ENCODE measurements at places on chromosomes 6 and 20. TPM values are rescaled to one million over a fixed set of nuclear protein-coding genes. Genes with fewer than 3 reads are reported as not detected.
A peak's percentile ranks its signal among the peaks of the same experiment; 100 is the strongest.

Gene HLA-A
- 869 TPM for total RNA-seq

Gene GLP1R
- total RNA-seq, result not detected

Gene C6orf141
- total RNA-seq, result 36.8 TPM

Gene KCNQ5
- total RNA-seq, result not detected

Gene TMEM14B
- 95.8 TPM for total RNA-seq

Gene IMPG1
- total RNA-seq, result not detected

Gene HCRTR2
- total RNA-seq, result not detected

Gene TCF21
- total RNA-seq, result 0.37 TPM

Gene NRSN1
- not detected for total RNA-seq

Gene SAPCD1
- 11.6 TPM for total RNA-seq

DNA sequence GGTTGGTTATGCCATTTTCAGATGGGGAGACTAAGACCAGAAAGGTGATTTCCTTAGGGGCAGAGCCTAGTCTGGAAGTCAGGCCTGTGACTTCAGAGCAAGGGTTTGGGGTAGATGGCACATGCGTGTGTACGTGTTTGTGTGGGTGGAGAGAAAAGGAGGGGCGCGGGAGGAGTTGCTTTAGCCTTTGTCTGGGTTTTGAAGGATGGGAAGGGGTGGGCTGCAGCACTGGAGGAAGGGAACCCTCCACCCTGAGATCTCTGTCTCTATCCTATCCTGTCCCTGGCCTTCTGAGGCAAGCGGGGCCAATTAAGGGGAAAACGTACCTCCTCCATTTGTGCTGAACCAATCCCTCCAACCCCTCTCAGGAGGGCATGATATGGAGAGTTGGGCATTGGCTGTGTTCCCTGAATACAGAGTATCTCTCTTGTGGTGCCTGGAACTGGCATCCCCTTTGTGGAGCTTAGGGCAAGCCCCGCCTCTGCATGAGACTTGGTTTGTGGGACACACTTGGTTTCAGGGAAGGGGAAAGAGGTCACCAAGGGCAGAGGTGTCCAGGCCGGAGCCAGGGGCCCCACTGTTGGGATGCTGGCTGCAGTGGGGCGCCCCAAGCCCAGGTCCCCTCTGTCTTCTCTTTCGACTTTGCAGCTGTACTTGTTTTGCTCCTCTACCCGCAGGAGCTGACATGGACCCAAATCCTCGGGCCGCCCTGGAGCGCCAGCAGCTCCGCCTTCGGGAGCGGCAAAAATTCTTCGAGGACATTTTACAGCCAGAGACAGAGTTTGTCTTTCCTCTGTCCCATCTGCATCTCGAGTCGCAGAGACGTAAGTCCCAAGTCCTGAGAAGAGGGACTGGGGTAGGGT lies at the start of gene DBNDD2:
TSS of gene DBNDD2 (plus strand) at position 507 of the 863 bp plus-strand sequence. CDS start at position 686, 179 bp downstream.
- no peak for DNase-seq

DNA sequence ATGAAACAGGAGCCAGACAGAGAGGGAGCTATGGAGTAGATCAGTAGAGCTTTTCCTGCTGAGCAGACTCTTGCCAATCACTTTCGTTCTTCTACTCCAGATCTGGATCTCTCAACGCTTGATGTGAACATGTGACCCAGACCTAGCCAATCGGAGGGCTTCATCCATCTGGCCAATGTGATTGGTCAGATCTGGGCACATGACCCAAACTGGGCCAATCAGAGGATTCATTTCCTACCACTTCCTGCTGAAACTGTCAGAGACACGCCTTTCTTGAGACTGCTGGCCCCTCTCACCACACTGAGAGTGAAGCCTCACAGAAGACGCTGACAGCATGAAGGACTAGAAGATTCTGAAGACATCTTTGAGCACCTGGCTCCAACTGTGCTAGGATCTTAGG lies 44.2 kb upstream of the ZMYND8 start:
- DNase-seq, result peak; percentile 39

DNA sequence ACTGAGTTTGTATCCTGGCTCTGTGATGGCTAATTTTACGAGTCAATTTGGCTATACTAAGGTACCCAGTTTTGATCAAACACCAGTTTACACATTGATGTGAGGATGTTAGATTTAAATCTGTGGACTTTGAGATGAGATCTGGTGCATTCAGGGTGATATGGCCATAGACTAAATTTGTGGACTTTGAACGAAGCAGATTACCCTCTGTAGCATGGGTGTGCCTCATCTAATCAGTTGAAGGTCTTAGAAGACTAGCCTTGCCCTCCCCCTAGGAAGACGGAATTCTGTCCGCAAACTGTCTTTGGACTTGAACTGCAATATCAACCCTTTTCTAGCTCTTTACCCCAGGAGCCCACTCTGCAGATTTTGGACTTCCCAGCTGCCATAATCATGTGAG lies 547.8 kb upstream of the CITED2 start:
- no peak for DNase-seq

DNA sequence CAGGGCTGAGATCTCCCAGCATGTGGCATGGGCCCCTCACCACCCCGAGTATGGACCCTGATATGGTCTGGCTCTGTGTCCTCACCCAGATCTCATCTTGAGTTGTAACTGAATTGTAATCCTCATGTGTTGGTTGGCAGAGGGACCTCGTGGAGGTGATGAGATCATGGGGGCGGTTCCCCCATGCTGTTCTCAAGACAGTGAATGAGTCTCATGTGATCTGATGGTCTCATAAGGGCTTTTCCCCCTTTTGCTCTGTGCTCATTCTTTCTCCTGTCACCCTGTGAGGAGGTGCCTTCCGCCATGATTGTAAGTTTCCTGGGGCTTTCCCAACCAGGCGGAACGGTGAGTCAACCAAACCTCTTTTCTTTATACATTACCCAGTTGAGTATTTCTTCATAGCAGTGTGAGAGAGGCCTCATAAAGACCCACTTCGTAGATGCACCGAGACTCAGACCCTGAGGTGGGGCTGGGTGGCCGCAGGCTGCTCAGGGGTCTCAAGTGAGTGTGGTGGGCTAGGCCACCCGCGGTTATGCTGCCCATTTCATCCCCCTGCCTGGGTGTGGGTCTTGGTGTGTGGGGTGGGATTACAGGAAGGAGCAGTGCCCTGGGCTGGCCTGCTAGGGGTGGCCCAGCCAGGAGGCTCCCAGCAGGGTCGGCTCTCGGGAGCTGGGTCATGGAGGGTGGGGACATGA lies 26.2 kb upstream of the GATA5 start:
- no peak for DNase-seq

- DNase-seq, result no peak
These were observed 98.3 kb downstream of the TMEM242 start for GRCh38 chr6:157224951-157225574.

- no peak for DNase-seq
These were observed 45.9 kb downstream of the INSM1 start for GRCh38 chr20:20413810-20414281.

GRCh38 chr20:55004044-55004443 lies 528.7 kb downstream of the DOK5 start:
- DNase-seq, result no peak

- no peak for DNase-seq
These were observed 13.1 kb downstream of the NRSN1 start for GRCh38 chr6:24139080-24139479.

GRCh38 chr6:36227379-36228228 lies 31.1 kb downstream of the BRPF3 start:
- DNase-seq, result peak; percentile 54

DNA sequence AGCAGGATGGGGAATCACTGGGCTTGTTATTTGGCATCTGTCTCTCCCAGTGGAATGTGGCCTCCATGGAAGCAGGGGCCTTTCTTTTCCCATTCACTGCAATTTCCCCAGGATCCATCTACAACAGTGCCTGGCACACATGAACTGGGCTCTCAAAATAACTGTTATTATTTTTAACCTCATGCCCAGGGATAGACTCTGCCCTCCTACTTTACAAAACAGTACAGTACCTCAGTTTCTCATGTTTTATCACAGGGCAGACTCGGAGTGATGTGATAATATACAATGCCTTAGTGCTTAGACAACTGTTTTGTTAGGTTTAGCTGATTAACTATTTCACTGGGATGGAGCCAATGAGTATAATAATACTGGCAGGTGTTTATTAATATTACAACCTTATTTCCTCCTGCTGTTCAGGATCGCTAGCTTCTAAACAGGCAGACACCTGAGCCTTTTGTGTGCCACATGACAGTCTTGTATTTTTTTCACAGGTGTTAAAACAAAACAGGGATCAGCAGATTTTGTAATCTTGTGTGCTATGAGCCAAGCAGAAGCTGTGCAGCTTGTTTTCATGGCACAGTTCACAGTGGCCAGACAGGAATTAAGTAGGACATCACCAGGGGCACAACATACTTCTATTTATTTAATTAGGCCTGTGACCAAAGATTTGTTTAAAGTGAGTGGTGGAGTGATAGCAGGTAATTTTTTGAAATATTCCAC lies 157.7 kb upstream of the EYA4 start:
- DNase-seq, result no peak

GRCh38 chr6:49416195-49416594 lies 46.9 kb downstream of the MMUT start:
- DNase-seq, result no peak

- no peak for DNase-seq
These were observed 57.7 kb downstream of the PPP1R16B start for GRCh38 chr20:38863024-38863851.

DNA sequence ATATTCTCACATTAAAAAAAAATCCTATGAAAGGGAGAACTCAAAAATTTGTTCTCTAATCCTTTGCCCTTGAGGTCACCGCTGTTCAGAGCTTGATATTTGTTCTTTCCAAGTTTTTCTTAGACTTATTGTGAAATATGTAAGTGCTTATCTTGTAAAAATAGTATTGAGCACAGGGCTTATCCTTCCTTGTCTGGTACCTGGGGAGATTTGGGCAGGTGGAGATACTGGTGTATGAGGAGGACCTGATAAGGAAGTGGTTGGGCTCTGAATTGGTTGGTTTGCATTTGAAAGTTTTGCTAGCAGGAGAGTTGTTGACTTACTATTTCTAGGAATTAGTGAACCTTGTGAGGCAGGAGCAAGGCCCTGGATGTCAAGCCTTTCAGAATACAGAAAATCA lies 28.9 kb upstream of the ANKEF1 start:
- DNase-seq, result no peak

- no peak for DNase-seq
These were observed 15.2 kb upstream of the TOX2 start for GRCh38 chr20:43899274-43900120.

GRCh38 chr6:136550045-136550329 lies 235 bp downstream of the MAP7 start:
- DNase-seq, result no peak

- no peak for DNase-seq
These were observed 681 bp downstream of the SYCP2 start for GRCh38 chr20:59932616-59933295.

DNA sequence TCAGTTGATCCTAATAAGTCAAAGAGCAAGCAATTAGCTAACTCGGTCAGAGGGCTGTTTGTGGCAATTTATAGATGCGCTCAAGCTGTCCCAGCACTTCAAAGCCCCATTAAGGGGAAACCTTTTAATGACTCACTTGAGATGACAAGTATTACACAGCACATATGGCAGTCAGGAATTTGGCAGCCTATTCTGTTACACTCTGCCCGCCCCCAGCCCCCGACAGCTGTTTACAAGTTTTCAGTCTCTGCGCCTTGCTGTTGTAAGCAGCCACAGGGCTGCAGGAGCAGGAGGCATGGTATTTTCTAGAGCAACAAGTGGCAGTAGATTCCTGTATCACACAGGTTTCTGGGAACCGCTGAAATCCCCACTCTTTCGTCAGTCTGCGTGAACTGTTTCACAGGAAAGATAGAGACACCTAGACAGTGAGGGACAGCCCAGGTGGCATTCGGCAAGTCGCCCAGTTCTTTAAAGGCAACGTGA lies 263.0 kb downstream of the FOXC1 start:
- no peak for DNase-seq

DNA sequence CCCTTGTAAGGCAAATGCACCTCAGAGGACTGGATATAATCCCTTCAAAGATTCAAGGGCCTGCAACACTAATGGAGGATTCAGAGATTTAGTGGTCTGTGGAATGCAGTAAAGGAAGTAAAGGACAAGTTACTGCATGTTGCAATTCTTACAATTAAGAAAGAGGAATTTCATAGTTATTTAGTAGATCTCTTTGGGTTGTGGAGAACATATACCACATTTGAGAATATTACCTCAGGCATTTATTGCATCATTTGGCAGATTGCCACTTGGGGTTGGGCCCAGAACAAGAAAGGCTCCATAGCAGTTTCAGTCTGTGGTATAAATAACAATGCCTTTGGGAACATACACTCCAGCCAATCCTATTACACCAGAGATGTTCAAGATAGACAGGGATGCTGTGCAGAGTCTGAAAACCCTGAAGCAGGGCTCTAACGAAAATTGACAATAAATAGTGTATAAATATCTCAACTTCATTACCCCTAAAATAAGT lies 20.9 kb upstream of the EPM2A start:
- peak; percentile 21 for DNase-seq

DNA sequence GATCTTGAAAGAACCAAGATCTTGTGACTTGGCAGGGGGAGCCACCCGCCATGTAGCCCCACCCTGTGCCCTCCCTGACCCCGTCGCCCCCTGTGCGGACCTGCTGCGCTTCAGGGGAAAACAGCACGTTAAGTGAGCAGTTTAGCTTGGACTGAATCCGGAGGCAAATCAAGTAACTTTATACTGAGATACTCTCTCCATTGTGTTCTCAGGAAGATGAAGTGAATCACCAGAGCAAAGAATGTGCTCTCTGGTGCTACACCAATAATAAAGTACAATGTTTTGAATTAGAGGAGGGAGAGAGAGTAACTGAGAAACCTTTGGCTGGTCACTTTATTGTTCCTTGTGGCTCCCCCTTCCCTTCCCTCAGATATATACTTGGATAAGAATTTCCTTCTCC lies 83.4 kb downstream of the TXNDC5 start:
- no peak for DNase-seq

DNA sequence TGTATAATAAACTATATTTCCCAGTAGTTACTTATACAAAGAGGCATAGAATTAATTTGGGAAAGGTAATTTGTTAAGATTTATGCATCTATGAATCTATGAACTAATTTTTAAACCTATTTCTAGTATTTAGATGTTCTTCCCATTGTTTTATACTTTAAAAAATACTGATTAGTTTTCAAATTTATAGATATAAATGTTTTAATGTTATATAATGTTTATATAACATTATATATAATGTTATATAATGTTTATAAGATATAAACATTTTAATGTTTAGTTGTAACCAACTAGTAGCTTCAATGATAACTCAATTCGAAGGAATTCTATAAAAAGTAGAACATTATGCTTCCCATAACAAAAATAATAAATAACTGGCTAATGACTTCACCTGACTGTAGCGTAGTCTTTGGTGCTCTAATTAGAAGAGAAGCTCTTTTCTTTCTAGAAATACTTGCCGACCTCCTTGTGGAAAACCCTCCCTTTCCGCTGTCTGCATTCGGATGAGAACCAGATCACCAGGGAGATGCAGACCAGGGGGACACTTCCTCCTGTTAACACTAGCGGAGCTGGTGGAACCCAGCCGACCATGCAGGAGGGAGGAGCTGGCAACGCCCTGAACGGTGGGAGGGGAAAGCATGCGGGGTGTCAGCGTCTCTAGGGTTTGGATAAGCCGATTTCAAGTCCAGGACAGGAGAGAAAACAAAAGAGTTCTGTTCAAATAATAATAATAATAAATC lies 158.4 kb downstream of the OR2B2 start:
- peak; percentile 62 for DNase-seq

- no peak for DNase-seq
These were observed 33.3 kb downstream of the GFRA4 start for GRCh38 chr20:3629893-3630292.

GRCh38 chr6:70700922-70701876 lies 33.5 kb downstream of the SMAP1 start:
- no peak for DNase-seq
